Fibroblast of pulmonary artery (primary cell): ENCODE measurements at places on chromosomes 7 and 10.

DNA sequence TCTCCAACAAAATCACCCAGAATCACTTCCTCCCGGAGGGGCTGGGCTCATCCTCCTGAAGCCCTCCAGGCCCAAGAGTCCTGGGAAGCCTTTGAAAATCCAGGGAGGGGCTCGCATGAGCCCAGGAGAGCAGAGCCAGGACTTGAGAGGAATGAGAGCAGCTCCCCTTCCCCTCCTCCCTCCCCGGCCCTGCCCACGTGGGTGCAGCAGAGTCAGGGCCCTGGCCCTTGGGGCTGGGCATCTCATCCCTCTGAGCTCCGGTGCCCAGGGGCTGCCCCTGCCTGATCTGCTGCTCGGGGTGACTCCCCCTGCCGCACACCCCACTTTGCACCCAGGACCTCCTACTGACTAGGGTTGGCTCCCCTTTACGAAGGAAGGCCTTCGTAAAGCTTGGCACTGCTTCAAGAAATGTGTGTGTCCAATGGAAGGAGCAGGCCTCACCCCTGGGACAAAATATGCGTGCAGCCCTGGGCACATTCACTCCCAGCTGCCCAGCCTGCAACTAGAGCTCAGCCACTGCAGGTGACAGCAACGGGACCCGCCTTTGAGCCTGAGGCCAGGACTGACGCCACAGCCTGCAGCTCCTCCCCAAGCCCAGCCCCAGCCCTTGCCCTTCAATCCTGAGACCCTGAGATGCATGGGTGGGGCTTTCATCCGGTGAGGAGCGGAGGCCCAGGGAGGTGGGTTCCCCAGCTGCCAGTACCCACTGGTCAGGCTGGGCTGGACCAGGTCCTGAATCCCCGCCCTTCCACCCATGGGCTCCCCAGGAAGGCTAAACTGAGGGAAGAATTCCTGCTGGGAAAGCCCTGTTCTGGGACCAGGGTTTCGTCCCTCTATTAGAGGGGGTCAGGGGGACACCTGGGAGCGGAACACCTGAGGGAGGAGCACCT, 21.8 kb downstream of the PWWP2B start:
- DNase-seq, result no peak

DNA sequence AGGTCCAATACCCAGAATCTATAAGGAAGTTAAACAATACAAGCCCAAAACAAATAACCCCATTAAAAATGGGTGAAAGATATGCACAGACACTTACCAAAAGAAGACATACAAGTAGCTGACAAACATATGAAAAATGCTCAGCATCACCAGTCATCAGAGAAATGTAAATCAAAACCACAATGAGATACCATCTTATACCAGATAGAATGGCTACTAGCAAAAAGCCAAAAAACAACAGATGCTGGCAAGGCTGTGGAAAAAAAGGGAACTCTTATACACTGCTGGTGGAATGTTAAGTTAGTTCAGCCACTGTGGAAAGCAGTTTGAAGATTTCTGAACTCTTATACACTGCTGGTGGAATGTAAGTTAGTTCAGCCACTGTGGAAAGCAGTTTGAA, 331.1 kb downstream of the KIF20B start:
- DNase-seq, result no peak

DNA sequence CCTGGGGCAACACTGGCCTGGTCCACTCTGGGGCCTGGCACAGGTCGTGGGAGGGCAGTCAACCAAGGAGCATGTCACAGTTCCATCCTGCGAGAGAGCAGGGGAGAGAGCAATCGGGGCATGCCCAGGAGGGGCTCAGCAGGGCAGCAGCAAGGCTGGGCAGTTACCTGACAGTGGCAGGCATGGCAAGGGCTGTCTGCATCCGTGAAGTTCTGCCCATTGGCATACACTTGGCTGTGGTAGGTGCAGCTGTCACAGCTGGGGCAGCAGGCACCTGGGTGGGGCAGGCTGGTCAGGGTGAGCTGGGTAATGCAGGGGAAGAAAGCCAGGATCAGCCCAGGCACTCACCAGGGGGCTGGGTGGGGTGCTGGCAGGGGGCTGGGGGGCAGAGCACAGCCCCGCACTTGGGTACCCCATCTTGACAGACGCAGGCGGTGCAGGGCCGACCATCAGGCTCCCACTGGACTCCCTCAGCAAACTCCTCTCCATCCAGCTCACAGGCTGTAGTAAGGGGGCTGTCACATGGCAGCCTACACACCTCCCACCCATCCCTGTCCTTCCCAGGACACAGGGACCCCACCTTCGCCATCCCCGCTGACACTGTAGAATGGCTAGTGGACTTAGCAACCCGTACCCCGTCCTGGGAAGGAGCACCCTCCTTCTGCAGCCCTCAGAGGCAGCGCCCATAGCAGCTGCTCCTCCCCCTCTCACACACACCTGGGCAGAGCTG, 17.8 kb downstream of the KCP start:
- DNase-seq, result no peak

- DNase-seq, result no peak
Observed at GRCh38 chr7:20798694-20799121, 12.0 kb upstream of the SP8 start.

DNA sequence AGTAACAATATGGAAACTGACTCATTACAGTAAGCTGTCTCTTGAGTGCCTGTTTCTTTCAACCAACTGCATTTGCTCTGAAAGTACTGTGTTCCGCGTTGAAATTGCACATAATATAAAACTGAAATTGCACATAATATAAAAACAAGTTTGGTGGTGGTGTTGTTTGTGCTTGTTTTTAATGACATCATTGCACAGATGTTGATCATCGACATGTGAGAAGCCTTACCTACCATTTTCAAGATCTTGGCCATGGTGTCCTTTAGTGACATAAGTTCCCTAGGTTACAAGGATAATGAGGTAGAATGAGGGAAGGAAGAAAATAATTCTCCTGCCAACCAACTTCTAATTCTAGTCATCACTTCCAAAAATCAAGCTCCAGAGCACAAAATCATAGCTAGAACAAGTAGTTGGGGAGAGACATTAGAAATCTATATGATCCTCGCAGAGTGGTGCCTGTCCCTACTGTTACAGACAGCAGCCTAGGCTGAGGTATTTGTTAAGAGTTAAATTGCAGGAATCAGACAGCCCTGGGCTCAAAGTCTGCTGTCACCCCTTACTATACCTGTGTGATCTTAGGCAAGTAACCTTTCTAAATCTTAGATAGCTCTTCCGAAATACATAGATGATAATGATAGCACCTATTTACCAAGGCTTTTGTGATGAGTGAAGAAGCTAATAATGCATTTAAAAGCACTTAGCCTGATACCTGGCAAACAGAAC, 29.3 kb downstream of the DOCK4 start:
- DNase-seq, result no peak
